B cell (primary cell): ENCODE measurements at places on chromosomes 6 and 20.
A peak's percentile ranks its signal among the peaks of the same experiment; 100 is the strongest.

DNA sequence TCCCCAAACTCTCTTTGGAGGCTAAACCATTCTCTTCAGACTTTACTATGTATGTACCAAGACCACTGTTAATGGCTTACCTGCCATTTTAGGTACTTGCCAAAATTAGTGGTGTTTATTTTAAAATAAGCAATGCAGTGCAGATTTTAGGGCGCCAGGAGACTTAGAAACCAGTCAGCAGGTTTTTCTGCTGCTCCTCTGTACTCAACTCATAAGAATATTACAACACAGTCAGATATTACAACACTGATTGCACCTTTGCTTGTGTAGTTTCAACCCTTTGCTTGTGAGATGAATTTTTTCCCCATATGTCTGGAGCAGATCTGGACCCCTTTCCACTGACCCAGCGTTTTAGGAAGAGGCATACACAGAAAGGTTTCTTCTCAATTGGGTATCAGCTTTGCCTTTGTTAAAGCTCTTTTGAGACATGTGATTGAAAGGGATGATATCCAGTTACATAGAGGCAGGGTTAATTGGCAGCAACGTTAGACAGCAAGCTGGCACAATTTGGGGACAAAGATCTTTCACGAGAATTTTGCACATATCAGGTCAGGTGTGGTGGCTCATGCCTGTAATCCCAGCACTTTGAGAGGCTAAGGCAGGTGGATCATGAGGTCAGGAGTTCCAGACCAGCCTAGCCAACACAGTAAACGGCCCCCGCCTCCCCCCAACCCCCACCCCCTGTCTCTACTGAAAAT is 6.2 kb downstream of the TTPAL start:
- no peak overlapping the region for H3K4me3 ChIP-seq
- H3K27ac ChIP-seq = no peak overlapping the region
- DNase-seq = no peak
- H3K4me1 ChIP-seq = peaks cover 18% of the 10 kb centered on the region
- no peaks in the 10 kb centered on the region for H3K27me3 ChIP-seq

GRCh38 chr6:92201618-92202017 is 1217.7 kb downstream of the EPHA7 start:
- no peaks in the 10 kb centered on the region for H3K4me1 ChIP-seq
- DNase-seq = no peak
- H3K36me3 ChIP-seq = no peaks in the 10 kb centered on the region
- H3K27me3 ChIP-seq = no peaks in the 10 kb centered on the region
- no peak overlapping the region for H3K27ac ChIP-seq
- H3K4me3 ChIP-seq = no peak overlapping the region

DNA sequence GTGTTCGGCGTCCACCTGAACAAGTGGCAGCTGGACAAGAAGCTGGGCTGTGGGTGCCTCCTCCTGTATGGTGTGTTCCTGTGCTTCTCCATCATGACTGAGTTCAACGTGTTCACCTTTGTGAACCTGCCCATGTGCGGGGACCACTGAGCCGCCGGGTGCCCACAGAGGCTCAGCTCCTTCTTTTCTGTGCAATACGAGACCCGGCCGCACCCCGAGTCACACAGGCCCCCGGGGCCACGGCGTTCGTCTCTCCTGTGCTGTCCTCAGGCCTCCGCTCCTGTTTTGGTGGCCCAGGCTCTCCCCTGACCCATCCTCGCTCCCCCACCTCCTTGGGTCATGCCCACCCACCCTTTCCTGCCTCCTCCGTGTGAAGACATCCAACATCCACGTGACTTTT is 37.1 kb upstream of the RIN2 start:
- peaks cover 2% of the 10 kb centered on the region for H3K4me1 ChIP-seq
- DNase-seq = no peak
- no peak overlapping the region for H3K4me3 ChIP-seq
- H3K27me3 ChIP-seq = no peaks in the 10 kb centered on the region
- H3K27ac ChIP-seq = no peak overlapping the region

- H3K4me1 ChIP-seq = no peaks in the 10 kb centered on the region
- H3K27ac ChIP-seq = no peak overlapping the region
- no peaks in the 10 kb centered on the region for H3K36me3 ChIP-seq
- DNase-seq = no peak
- no peak overlapping the region for H3K4me3 ChIP-seq
- no peaks in the 10 kb centered on the region for H3K27me3 ChIP-seq
Observed at GRCh38 chr6:12173181-12173580, 117.0 kb upstream of the EDN1 start.

- no peak for DNase-seq
- no peaks in the 10 kb centered on the region for H3K36me3 ChIP-seq
- H3K27me3 ChIP-seq = no peaks in the 10 kb centered on the region
- no peaks in the 10 kb centered on the region for H3K4me1 ChIP-seq
- H3K27ac ChIP-seq = no peak overlapping the region
- no peak overlapping the region for H3K4me3 ChIP-seq
Observed at GRCh38 chr6:96060249-96060648, 44.5 kb downstream of the FUT9 start.

DNA sequence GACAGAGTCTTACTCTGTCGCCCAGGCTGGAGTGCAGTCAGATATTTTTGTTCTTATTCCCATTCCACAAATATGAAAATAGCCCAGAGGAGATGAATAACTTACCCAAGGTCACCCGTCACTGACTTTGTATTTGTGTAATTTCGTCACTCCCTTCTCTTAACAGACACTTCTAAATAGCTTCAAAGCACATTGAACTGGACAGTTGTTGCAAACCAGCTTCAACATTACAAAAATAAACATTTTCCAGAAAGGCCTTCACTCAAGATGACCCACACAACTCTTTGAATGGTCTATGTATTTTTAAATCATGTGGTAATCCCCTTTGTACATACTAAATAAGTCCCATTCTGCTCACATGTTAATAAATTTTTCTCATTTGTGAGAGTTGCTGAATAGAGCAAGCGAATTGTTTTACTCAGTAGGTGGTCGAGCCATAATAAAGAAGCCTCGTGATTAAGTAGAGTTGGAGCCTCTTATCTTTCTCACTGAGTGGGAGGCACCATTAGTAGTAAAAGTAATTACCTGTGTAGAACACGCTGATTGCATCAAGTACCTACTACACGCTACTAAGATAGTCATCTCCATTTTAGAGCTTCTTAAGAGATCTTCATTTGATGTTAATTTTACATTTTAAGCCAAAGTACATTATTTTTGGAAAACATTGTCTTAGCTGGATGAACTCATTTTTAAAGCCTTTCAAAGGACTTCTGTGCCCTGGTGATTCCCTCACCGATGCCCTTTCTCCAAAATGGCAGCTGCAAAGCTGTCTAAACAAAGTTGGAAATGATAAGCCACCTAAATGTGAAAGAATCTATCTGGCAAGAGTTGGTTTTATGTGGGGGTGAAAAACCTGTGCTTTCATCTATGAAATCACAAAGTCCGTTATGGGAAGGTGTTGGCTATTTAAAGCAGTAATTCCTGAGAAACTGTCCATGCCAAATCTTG is 110.0 kb downstream of the TSHZ2 start:
- H3K27ac ChIP-seq = no peak overlapping the region
- no peak for DNase-seq
- H3K36me3 ChIP-seq = no peaks in the 10 kb centered on the region
- H3K4me3 ChIP-seq = no peak overlapping the region

- H3K4me1 ChIP-seq = no peaks in the 10 kb centered on the region
- no peaks in the 10 kb centered on the region for H3K36me3 ChIP-seq
- no peak overlapping the region for H3K4me3 ChIP-seq
- H3K27ac ChIP-seq = no peak overlapping the region
- H3K27me3 ChIP-seq = no peaks in the 10 kb centered on the region
- no peak for DNase-seq
Observed at GRCh38 chr6:65979120-65979519, 272.1 kb upstream of the EYS start.

GRCh38 chr6:157595768-157596167 is 214.8 kb downstream of the ZDHHC14 start:
- H3K4me3 ChIP-seq = no peak overlapping the region
- no peak for DNase-seq
- no peaks in the 10 kb centered on the region for H3K27me3 ChIP-seq
- peaks cover 27% of the 10 kb centered on the region for H3K36me3 ChIP-seq

DNA sequence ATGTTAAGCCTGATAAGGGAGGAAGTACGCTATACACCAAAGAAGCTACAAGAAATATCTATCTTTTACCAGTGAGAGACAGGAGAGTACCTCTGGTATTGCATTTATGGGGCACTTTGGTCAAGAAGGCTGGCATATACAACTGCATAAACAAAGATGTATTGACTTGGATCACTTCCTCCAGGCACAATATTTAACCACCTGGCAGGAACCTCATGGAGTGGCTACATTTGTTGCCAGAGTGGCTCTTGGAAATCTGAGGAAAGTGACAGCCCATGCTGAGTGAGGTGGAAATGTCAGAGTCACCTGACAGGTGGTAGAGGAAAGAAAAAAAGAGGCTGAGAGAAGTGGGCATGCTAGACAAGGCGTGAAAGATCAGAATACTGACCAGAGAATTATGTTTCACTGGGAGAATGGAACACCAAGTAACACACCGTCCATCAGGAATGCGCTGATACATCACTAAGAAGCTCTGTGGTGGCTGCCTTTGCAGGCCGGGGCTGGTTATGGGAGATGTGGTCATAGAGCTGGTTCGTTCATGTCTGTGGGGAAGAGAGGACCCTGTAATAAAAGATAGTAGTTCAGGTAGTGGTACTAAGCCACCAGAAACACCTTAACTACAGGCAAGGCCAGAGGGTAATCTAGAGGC is 61.4 kb upstream of the UFL1 start:
- H3K27ac ChIP-seq = no peak overlapping the region
- H3K4me1 ChIP-seq = no peaks in the 10 kb centered on the region
- H3K27me3 ChIP-seq = no peaks in the 10 kb centered on the region
- no peak for DNase-seq
- no peak overlapping the region for H3K4me3 ChIP-seq

GRCh38 chr20:8601542-8601912 is 467.4 kb upstream of the PLCB4 start:
- no peaks in the 10 kb centered on the region for H3K36me3 ChIP-seq
- H3K4me1 ChIP-seq = peaks cover 19% of the 10 kb centered on the region
- H3K4me3 ChIP-seq = no peak overlapping the region
- H3K27ac ChIP-seq = no peak overlapping the region
- H3K27me3 ChIP-seq = no peaks in the 10 kb centered on the region

- H3K4me3 ChIP-seq = peak overlapping the region; percentile 90
- H3K27ac ChIP-seq = peak overlapping the region; percentile 94
- H3K4me1 ChIP-seq = peaks cover 43% of the 10 kb centered on the region
Observed at GRCh38 chr6:26536571-26537159, 1.5 kb upstream of the HMGN4 start.

GRCh38 chr20:5342021-5342420 is 25.3 kb upstream of the PROKR2 start:
- H3K27me3 ChIP-seq = no peaks in the 10 kb centered on the region
- H3K4me1 ChIP-seq = no peaks in the 10 kb centered on the region
- H3K27ac ChIP-seq = no peak overlapping the region

DNA sequence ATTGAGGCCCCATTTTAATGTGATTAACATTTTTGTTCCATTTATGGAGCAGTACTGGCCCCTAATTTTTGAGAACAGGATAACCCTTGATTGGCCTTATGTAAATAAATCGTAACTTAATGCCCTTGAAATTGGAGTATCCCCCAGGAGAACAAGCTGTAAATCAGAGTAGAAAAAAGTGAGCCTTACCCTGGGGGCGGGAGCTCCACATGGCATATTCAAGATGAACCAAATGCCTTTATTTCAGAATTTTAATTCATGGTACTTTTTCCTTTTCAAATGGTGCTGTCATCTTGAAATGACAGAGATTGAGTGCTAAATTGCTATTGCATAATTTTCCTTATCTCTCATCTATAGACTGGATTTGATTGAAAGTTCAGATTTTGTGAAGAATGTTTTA is 809.5 kb upstream of the FLRT3 start:
- H3K27me3 ChIP-seq = no peaks in the 10 kb centered on the region
- H3K4me1 ChIP-seq = no peaks in the 10 kb centered on the region
- no peak overlapping the region for H3K4me3 ChIP-seq
- H3K27ac ChIP-seq = no peak overlapping the region
- H3K36me3 ChIP-seq = no peaks in the 10 kb centered on the region

DNA sequence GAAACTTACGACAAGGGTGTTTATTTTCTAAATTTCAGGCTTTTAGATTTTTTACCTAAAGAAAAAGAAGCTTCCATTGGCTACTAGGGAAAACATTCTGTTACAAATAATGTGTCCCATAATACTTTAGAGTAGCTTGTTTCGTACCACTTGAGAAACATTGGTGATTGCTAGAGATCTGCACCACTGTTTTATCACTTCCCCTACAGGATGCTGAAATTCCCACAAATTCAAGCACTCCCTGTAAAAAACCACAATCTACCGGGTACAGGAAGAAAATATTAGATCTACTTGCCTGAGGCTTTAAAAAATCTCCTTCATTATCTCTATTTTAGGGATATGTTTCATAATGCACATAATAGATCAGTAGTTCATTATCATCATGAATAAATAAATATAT is 29.9 kb downstream of the SEL1L2 start:
- no peak for DNase-seq
- no peak overlapping the region for H3K4me3 ChIP-seq
- no peaks in the 10 kb centered on the region for H3K4me1 ChIP-seq

DNA sequence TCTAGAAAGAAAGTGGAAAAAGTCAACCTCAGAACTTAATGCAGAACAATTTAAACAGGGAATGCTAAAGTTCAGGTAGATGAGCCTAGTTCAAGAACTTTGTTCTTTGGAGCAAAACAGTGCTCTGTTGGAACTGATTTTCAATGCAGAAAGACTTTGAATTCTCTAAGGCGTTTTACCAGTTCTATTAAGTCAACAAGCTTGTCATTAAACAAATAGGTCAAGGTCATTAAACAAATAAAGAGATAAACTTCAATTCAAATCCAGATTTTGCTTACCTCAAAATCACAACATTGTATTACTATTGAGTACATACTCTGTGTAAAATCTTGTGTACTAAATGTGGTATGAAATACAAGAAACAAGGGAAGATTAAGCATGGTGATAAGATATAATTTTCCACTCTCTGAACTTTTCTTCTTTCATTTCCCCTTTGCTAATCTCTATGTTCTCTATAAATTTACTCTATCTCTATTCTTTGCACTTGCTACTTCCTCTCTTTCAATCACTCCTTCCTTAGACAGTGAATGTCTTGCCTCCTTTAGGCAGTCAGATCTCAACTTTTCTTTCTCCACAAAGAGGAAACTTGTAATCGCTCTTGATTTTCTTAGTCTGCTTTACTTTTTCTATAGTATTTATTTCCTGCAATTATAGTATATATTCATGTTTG is 160.8 kb upstream of the KHDRBS2 start:
- peak overlapping the region; percentile 40 for H3K27ac ChIP-seq
- H3K36me3 ChIP-seq = no peaks in the 10 kb centered on the region
- peaks cover 12% of the 10 kb centered on the region for H3K4me1 ChIP-seq
- no peak for DNase-seq
- peaks cover 5% of the 10 kb centered on the region for H3K27me3 ChIP-seq
- H3K4me3 ChIP-seq = peak overlapping the region; percentile 4
